ENCODE measurements at places on chromosomes 12 and 14. TPM values are rescaled to one million over a fixed set of nuclear protein-coding genes. Genes with fewer than 3 reads are reported as not detected.

The GPRC5D gene
- total RNA-seq = 0.17 TPM

The PRB2 gene
- total RNA-seq = not detected

The MUCL1 gene
- total RNA-seq = not detected

The GLI1 gene
- 0.25 TPM for total RNA-seq

The RIPK3 gene
- 2.9 TPM for total RNA-seq

The SIX6 gene
- not detected for total RNA-seq

The ZC2HC1C gene
- 5.9 TPM for total RNA-seq

The ARL1 gene
- total RNA-seq = 29.2 TPM

The SOCS2 gene
- total RNA-seq = 22.7 TPM

The KRT74 gene
- not detected for total RNA-seq

The VPS33A gene
- total RNA-seq = 14.9 TPM

The EXOC3L4 gene
- 46.8 TPM for total RNA-seq

The EID3 gene
- total RNA-seq = 6.4 TPM

The RFX4 gene
- total RNA-seq = not detected

The NOXRED1 gene
- total RNA-seq = 0.50 TPM

The SYT1 gene
- total RNA-seq = 0.84 TPM

The MTA1 gene
- 27.9 TPM for total RNA-seq

The CRIP1 gene
- total RNA-seq = 1.8 TPM

The KLRG1 gene
- 2.8 TPM for total RNA-seq

The PIP4K2C gene
- 11.9 TPM for total RNA-seq

The PROX2 gene
- total RNA-seq = not detected

The KRT86 gene
- not detected for total RNA-seq

The CLEC1B gene
- 28.0 TPM for total RNA-seq

The ABHD12B gene
- total RNA-seq = 0.09 TPM

The OR4E2 gene
- not detected for total RNA-seq

The SERPINA3 gene
- total RNA-seq = 17,984 TPM

The KLHL33 gene
- total RNA-seq = 0.17 TPM

The DBX2 gene
- total RNA-seq = not detected

The DHRS1 gene
- 30.3 TPM for total RNA-seq

The PPP1R1A gene
- 12.4 TPM for total RNA-seq

The OR6C76 gene
- not detected for total RNA-seq

The CHFR gene
- total RNA-seq = 23.4 TPM

The POLR3B gene
- total RNA-seq = 12.2 TPM

The KCTD10 gene
- 20.1 TPM for total RNA-seq

The ACOT4 gene
- total RNA-seq = 12.9 TPM

The RFLNA gene
- 0.05 TPM for total RNA-seq

The CEBPE gene
- 0.08 TPM for total RNA-seq

The OR6C65 gene
- total RNA-seq = not detected

The ADAM21 gene
- not detected for total RNA-seq
